ENCODE measurements at places on chromosomes 16 and 17.
A peak's percentile ranks its signal among the peaks of the same experiment; 100 is the strongest.

- DNase-seq: no peak
Observed at GRCh38 chr16:28078261-28078660, 14.7 kb upstream of the GSG1L start.

- DNase-seq: no peak
Observed at GRCh38 chr17:41695134-41695661, 6.5 kb downstream of the EIF1 start.

- DNase-seq: no peak
Observed at GRCh38 chr16:12288537-12289174, 312.1 kb downstream of the SNX29 start.

DNA sequence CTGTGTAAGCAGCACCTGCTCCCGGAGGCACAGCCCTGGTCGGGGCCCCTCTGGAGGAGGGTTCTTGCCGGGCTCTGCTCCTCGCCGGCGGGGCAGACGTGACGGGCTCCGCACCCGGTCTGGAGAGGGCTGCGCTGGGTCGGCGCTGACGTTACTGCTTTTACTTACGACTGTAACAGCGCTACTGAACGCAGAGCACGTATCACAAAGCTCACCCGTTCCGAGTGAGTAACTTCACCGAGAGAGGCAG lies 1.3 kb upstream of the RAB40C start:
- DNase-seq: peak; percentile 20

DNA sequence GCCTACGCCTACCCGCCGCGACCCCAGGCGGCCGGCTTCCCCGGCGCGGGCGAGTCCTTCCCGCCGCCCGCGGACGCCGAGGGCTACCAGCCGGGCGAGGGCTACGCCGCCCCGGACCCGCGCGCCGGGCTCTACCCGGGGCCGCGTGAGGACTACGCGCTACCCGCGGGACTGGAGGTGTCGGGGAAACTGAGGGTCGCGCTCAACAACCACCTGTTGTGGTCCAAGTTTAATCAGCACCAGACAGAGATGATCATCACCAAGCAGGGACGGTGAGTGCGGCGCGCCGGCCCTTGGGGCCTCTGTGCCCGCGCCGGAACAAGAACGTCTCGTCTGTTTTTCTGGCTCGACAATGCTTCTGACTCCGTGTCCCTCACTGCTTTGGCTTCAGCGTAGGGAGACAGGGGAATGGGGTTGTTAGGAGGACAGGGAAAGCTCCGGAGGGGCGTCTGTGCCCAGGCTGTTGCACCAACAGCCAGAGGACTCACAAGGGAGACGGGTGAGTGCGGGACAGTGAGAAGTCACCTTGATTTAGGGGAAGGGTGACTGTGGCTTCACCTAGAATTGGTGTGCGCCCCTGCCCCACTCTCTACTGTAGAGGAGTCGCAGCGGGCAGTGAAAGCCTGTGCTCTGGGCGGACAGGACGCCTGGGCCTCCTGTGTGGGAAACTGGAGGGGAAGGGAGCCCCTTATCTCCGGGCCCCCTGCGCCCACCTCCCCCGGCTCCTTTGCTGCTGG lies 806 bp downstream of the TBX21 start:
- DNase-seq: no peak

DNA sequence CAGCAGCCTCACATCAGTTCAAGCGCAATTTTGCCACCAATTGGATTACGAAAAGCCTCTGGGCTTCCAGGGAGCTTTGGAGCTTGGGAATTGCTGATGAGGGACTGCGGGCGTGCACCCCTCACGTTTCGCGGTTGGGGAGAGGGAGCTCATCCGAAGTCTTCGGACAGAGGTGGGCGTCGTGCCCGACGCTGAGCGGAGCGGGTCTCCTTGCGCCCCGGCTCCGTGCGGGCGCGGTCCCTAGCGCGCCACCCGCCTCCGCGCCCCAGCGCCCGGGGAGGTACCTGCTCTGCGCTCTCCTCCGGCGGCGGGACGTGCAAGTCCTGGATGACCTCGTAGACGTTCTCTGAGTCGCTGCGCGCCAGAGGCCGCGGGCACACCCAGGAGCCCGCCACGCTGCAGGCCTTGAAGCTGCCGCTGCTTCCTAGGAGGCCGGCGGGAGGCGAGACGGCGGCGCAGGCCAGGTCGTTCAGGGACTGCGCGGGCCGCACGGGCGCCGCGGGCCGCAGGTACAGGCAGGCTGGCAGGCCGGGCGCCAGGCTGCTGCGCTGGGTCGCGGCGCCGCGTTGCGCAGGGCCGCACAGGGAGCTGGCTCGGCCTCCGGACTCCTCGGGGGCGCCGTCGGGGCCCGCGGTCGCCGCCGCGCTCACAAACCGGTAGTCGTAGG lies 3.2 kb downstream of the ARHGAP27 start:
- DNase-seq: no peak

- DNase-seq: peak; percentile 31
Observed at GRCh38 chr16:30615358-30616091, 5.3 kb upstream of the ZNF689 start.

Data from stimulated activated CD8-positive, alpha-beta memory T cell treated with anti-CD3 and anti-CD28 coated beads, Interleukin-2, amount 100 ng/mL, for 1 hour (primary cell).